ENCODE measurements at places on chromosomes 1 and 21.
A peak's percentile ranks its signal among the peaks of the same experiment; 100 is the strongest.

DNA sequence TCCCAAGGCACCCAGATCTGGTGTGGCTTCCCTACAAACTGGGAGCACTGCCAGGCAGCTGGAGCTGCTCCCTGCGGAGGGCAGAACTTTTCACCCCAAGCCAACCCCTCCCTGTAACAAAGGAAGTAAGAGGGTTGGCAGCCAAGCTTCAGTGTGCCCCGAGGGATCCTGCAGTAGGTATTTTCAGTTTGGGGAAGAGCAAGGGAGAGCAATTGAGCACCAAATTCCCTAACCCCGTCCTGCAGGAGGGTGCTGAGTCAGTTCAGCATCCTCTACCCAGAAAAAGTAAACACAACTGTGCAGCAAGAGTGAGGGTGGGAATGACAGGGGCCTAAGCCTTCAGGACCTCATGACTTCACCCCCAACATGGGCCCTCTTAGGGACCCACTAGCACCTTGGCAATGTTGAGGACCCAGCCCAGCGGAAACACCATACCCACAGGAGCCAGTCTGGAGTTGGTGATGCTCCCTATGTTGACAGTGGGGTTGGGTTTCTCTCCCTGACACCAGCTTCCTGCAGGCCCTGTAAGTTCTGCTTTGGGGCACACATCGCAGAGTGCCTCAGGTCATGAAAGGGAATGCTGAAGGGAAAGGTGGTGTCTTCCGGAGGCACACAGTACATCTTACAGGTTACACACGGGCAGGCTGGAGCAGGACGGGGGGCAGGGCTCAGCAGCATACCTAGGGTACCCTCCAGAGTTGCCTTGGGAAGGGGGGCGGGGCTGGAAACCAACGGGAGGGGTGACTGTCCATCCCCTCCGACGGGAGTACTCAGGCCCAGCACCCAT is 14.8 kb downstream of the SH3BP5L start:
- no peak for DNase-seq

GRCh38 chr1:234969011-234969441 is 159.6 kb downstream of the TOMM20 start:
- DNase-seq: no peak

DNA sequence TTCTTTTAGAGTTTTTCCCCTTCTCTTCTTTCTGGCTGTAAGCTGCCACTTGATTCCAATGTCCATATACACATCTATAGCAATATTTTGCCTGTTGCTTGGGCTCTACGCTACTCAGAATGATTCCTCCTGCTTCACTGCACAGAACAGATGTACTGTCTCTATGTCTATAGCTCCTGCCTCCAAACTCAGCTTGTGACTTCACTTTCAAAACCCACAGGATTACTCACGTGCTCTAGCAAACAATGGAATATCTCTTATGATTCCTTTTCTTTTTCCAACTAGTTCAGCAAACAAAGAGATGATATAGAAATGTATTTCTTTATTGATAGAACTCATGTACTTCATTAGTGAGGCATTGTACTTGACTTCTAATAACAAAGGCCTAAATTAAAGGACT is 80.5 kb upstream of the SOX13 start:
- no peak for DNase-seq

DNA sequence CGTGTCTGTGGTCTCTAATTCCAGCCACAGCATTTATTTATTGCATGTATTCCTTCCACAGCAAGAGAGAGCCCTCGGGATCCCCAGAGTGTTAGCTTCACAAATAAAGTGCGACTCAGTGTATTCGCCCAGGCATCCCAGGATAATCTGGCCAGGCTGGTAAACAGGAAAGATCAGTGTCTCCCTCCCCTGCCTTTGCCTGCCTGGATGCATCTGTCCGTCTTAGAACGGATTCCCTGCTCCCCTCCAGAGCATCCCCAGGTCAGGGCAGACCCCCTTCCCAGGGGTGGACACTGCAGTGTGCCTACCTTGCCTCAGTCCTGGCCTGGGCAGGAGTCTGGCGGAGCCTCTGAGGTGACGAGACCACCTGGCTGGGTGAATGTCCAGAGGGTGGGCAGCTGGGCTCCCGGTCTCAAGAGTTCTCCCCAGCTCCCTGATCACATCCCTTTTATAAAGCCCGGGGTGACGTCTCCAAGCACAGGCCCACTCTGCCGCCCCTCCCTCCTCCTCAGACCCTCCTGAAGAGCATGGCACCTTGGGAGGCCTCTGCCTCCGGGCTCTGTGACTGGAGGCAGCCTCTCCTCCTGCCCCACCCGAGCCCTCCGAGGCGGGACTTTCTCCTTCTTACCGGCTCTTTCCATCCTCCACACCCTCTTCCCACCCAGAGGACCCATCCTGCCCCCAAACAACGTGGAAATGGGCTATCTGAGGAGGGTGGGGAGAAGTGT is at the start of gene KISS1:
KISS1 (minus strand) TSS at position 424 of the 728 bp plus-strand sequence. CDS start 3,615 bp downstream, outside the sequence.
- DNase-seq: no peak

DNA sequence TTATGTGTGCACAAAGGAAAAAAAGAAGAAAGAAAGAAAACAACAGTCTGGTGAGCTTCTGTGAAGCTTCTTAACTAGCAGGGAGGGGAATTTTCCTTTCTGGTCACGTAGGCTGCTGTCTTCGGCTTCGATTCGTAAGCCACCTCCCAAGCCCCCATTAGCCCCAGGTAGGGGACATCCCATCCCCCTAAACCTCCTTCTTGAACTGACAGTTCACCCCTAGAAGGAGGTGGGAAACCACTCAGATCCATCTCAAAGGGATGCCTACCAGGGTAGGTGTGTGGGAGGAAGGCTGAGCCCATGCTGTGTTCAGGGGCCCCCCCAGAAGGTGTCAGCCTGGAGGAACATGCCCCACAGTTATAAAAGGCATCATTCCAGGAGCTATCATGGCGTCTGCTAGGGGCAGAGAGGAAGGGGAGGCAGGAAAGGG is 25.8 kb downstream of the CD247 start:
- no peak for DNase-seq

GRCh38 chr21:24375201-24375600 is 1232.1 kb downstream of the MRPL39 start:
- no peak for DNase-seq

DNA sequence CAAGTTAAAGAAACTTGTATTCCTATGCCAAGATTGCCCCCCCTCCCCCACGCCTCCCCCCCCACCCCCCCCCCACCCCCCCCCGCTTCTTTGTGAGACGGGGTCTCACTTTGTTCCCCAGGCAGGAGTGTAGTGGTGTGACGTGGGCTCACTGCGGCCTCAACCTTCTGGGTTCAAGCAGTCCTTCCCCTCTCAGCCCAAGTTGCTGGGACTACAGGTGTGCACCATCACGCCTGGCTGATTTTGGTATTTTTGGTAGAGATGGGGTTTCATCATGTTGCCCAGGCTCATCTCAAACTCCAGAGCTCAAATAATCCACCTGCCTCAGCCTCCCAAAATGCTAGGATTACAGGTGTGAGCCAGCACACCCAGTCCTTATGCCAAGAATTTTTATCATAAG is 136.6 kb downstream of the POU2F1 start:
- no peak for DNase-seq

DNA sequence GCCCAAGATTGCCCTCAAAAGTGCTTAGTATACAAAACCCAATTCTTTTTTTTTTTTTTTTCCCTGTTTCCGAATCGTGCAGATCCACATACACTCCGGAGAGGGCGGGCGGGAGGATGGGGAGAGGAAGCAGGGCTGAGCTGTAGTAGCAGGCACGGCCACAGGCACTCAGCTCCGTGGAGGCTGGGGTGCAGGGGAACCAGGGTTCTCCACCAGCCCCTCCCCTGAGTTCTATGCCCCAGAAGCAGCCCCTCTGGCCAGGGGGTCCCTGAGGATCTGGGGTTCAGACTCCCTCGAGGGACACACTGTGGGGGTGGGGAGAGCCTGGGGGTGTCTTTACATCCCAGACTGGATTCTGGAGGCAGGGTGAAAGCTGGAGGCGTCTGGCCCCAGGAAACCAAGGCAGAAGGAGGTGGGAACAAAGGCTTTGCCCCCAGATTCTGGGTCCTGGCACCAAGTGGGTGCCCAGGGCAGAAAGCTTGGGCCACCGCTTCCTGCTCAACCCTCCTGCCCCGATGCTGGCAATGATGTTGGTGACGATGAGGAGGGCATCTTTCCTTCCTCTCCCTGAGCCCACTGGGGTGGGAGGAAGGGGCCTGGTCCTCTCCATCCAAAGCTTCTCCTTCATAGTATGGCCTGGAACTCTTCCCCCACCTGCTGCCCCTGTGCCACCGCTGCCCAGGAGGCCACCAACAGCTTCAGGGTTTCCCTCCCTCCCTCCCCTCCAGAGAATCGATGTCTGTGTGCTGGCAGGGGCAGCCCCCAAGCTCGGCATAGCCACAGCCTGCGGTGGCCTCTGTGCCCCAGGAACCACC is 106.4 kb upstream of the TARDBP start:
- DNase-seq: no peak

DNA sequence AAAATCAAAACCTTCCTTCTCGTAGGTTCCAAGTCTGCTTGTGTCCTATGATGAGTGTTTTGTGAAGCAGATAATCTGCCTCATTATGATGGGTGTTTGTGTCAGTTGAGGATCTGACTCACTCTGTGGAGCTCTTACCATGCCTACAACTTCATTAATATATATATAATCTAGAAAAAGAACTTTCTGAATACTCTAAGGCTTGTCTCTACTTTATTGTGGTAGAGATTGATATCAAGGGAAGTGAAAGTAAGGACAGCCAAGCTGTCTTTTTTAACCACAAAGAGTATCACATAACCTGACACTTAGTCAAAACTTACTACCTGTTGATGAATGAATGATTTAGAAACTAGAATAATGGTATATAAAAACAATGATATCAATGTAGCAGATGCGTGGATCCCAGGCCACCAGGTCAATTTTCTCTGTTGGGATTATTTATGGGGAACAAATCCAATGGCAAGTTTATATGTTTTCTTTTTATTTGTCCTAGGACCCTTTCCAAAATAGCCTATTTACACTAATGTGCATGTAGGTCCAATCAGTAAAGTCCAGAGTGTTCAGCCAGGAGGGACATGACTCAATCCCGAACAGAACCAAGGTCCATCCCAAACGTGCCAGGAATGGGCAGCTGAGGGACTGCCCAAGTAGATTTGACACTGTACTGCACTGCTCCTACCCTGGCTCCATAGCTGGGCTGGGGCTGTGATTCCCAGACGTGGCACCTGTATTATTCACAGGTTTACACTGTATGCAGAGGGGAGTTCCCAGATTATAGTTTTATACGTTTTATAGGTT is 182.3 kb upstream of the GREM2 start:
- no peak for DNase-seq

DNA sequence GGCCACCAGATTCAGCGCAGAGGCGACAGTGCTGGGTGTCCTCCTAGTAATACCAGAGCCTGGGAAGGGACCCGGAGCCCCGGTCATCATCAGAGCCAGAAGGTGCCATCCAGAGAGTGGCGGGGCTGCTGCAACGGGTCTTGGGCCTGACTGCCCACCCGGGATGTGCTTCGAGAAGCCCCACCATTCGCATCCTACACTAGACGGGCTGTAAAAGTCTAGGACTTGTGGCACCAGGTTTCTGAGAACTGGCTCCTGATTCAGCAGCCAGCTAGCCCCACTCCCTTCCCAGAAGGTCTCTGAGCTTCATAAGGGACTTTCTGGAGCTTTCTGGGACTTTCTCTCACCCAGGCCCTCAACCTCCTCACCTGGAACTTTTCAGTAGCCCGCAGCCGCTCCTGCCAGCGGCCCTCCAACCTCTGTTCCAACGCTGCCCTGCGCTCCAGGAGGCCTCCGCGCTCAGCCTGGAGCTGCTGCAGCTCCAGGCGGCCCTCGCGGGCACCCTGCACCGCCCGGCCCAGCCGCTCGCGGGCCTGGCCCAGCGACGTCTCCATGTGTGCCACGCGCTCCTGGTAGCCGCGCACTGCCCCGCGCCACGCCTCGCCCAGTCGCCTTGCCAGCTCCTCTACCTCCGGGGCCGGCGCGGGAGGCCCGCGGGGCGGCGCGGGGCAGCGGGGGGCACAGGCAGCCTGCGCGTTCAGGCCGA is 940 bp downstream of the NES start:
- DNase-seq: no peak

DNA sequence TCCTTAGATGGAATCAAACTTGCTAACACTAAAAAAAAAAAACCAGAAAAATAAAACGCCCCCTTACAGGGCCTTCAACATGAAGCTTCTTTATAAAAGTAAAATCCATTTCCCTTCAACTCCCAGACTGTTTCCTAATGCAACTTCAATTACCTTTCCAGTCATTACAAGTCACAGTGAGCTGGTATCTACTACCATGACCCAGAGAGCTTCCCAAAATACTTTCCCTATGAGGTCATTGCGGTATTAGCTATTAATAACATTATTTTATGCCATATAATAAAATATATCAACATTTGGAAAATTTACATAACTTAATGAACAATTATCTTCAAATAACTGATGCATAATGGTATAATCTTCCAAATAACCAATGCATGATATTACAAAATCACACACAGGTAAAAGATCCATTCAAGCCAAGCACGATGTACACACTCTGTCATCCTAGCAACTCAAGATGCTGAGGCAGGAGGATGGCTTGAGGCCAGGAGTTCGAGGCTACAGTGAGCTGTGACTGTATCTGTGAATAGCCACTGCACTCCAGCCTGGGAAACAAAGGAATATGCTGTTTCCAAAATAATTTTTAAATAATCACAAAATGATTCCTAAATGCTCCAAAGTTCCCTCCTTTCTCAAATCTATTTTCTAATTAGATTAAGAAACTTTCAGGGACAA is 24.1 kb downstream of the EIF4G3 start:
- no peak for DNase-seq

DNA sequence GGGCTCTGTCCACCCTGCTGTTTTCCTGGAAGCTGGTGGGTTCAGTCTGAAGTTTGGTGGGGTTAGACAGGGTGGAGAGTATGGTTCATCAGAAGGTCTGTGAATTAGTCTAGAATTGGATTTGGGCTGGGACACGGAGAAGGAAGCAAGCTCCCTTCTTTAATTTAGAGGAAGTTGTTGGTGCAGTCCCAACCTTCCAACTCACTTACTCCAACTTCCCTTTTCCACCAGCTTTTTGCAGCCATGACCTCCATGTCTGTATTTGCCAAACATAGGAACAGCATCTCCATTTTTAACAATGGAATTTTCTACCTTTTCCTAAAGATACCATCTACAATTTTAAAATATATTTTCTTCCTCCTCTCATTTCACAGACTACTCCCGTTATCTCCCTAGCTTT is 28.5 kb upstream of the PRELP start:
- no peak for DNase-seq

GRCh38 chr21:24045775-24046215 is 1561.5 kb downstream of the MRPL39 start:
- peak; percentile 95 for DNase-seq

- DNase-seq: no peak
Observed at GRCh38 chr1:213003256-213003655, 12.4 kb downstream of the ANGEL2 start.

GRCh38 chr21:40452548-40452947 is 394.4 kb downstream of the DSCAM start:
- DNase-seq: no peak

- DNase-seq: no peak
Observed at GRCh38 chr1:20691872-20692271, 25.9 kb downstream of the KIF17 start.
